ENCODE measurements at places on chromosomes 6 and 20.

DNA sequence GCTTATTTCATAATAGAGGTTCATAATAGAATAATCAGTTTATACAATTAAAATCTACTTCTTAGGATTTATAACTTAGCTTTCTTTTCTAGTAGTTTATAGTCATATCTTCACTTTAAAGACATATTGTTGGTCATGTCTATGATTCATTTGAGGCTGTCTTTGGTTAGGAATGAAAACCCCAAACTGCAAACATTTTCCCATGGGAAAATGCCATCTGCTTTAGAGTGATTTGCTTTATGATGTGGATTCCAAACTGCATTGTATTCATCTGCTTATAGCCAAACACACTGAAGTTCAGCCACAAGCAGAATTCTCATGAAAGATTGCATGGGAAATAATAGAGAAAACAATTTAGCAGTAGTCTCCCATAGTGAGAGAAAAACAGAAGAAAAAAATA is 128.0 kb downstream of the RFPL4B start:
- DNase-seq: no peak

GRCh38 chr6:137261761-137262160 is 42.6 kb upstream of the IFNGR1 start:
- DNase-seq: no peak

DNA sequence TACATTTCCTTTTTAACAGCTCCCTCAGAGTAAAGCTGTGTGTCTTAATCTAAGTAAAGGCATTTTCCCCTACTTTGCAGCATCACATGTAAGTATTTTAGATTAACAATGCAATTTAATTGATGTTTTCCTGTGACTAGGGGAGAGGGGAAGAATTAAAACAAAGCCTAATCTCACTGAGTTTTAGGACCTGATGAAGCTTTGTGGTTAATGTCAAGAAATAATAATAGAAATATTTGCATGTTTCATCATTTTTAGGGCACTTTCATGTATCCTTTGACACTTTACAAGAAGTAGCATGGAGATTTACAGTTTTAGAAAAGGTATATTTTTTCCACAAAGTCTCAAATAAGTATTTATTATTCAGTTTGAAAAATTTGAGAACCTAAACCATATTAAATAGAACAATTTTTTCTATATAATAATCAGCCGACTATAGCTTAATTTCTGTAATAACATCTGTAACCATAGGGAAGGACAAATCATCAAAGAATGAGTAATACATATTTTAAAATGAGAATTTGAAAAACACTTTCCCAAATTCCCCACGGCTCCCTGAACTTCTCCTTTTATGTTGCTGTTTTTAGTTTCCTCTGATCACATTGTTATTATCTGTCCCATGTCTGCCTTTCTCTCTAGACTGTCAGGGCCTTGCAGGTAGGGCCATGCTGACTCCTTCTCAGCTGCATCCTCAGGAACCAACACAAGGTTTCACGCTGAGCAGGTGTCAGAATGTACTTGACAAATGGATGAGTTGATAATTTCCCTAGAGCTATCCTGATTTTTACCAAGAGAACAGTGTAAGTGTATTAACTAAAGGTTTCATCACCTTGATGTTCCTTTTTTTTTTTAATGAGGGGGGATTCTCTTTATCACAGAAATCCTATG is 338.1 kb downstream of the SYNE1 start:
- no peak for DNase-seq

DNA sequence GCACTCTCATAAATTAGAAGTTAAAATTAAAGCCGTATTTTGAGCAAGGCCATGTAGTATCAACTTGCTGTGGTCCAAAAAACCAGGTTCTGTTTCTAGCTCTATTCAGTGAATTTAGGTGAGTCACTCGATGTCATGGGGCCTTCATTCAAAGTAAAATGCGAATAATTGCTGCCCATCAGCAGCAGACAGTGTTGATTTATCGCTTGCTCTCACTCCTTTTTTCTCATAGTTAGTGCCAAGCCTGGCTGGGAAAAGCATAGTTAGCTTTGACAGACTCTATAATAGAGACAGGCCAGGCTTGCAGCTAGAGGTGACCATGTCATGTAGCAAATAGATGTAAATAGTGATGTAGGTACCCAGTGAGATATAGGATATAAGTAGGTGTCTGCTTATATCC is 136.0 kb downstream of the EDN1 start:
- no peak for DNase-seq

- DNase-seq: no peak
Measured at GRCh38 chr20:41152108-41152757, 14.9 kb downstream of the PLCG1 start.

GRCh38 chr6:145882121-145882531 is 67.5 kb upstream of the FBXO30 start:
- DNase-seq: no peak

GRCh38 chr20:34506480-34506879 is 9.7 kb upstream of the DYNLRB1 start:
- DNase-seq: no peak

DNA sequence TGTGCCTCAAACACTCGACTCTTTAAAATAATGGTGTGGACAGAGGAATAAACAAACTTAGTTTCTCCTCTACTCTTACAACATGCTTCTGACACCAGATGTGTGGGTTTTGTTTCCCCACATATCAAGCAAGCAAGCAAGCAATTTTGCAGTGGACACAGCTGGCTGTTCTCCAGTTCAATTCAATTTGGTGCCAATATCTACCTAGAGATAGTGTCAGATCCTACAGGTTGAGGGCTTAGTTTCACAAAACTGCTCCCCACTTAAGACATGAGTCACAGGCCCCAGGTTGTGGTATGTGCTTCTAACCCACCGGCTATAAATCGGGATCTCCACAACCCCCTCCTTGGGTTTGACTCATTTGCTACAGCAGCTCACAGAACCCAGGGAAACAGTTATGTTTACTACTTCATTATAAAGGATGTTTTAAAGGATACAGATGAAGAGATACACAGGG is 131.4 kb upstream of the TRAF3IP2 start:
- no peak for DNase-seq

DNA sequence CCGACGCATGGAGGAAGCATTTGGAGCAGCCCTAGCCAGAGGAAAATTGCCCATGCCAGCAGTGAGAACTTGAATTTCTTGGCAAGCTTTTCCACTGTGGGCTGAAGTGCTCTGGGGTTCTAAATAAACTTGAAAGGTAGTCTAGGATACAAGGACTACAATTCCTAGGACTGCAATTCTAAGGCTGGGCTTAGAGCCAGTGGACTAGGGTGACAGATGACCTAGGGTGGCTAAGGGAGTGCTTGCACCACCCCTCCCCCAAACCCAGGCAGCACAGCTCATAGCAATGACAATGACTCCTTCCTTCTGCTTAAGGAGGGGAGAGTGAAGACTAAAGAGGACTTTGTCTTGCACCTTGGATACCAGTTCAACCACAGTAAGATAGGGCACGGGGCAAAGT is 122.3 kb downstream of the THBS2 start:
- DNase-seq: no peak

DNA sequence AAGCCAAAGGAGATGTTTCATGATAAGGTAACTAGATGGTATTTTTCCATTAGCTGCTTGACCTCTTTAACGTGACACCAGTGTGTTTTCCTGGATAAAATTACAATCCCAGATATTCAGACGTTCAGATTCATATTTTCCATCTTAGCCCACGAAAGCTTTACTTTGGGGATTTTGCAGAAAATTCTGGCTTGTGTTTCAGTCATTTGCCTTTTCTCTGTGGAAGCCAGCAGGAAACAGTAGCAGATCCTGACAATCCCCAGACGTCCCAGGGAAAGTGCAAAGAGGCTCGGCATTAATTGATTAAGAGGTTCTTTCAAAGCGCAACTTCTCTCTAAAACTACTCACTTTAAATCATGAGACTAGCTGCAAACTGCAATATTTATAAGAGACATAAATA is 243.6 kb downstream of the UST start:
- no peak for DNase-seq

DNA sequence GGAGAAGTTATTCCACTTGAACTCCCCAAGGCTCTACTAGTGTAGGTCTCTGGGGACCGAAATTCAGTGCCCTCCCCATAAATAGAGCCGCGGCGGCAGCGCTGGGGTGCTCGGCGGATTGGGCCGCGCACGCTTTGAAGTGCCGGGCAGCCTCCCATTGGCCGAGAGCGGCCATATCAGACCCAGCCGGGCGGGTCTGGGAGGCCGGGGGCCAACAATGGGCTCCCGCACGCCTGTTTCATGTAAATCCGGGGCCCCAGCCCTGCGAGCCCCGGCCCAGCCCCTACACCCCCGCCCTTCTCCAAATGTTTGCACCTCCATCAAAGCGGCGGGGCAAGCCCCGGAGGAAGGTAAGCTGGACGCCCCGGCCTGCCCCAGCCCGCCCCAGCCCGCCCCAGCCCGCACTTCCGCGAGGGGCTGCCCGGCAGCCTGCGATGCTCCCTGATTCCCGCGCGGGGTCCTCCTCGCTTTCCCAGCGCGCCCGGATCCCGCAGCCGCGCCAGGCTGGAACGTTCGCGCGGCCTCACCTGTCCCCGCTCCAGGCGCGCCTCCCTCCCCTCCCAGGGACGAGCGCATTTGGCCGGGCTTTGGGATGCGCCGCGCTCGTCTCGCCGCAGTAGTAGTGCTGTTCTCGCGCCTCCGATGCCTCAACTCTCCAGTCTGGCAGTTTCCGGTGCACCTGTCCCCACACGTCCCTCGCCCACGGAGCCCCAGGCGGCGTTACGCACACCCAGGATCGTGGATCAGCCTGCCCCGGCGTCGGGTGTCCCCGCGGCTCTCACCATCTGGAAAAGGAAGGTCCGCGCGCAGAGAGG is at the start of gene TBXT:
Gene TBXT (minus strand): TSS at position 51 of the 815 bp plus-strand sequence. CDS start 260 bp downstream, outside the sequence.
- DNase-seq: no peak

DNA sequence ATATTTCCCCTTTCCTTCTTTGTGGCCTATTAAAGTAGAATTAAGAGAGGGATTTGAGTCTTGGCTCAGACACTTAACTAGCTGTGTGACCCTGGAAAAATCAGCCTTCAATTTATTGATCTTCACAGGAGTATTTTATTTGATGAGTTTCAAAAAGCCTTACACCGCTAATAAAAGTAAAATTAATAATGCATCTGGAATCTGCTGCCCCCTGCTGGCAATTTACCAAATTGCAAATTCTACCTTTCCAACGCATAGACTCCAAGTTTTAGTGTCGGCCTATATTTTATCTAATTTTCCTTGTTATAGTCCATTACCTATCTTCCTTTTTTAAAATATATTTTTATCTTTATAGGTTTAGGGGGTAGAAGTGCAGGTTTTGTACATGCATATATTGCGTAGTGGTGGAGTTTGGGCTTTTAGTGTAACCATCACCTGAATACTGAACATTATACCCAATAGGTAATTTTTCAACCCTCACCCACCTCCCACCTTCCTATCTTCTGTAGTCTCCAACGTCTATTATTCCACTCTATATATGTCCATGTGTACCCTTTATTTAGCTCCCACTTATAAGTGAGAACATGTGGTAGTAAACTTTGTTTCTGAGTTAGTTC is 46.3 kb downstream of the GOPC start:
- DNase-seq: peak; percentile 46

DNA sequence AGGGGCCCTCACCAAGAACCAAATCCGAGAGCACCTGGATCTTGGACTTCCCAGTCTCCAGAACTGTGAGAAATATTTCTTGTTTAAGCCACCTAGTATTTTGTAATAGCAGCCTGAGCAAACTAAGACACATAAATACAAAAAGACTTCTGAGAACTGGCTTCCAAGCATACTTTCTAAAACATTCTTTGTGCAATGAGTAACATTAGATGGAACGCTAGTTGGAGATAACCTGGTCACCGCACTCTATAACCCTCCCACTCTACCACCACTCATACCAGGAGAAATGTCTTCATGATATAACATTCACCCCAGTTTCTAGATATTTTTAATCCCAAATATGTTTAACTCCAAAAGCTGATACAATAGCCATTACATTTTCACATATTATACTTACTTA is 169.5 kb upstream of the THEMIS start:
- no peak for DNase-seq

DNA sequence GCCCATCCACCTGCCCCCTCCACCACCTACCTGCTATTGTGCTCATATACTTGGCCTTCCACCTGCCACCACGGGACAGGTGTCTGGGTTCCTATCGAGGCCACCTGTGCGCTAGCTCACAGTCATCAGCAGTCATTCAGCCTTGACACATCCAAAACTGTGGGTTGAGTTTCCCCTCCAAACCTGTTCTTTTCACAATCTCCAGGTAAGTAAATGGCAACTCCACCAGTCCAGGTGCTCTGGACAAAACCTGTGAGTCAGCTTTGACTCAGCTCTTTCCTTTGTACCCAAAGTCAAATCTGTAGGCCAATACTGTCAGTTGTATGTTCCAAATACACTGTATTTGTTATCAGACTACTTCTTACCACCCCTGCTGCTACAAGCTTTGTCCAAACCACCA is 52.6 kb downstream of the SPTLC3 start:
- DNase-seq: no peak

DNA sequence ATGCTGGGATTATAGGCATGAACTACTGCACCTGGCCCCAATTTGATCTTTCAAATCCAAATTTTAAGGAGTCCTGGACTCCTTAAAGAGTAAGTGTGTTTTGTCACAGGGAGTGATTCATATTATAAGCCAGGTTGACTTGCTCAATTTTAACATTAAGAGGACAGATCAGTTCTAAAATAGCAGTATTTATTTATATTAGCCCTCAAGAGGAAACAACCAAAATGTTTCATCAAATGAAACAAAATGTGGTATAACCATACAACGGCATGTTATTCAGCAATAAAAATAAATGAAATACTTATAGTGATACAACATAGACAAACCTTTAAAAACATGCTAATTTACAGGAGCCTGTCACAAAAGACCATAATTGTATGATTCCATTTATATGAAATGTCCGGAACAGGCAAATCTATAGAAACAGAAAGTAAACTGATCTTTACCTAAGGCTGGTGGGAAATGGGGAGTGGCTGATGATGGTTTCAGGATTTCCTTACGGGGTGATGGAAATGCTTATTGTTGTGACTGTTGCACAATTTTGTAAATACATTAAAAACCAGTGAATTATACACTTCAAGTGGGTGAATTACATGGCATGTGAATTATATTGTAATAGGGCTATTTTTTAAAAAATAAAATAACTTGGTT is 637.4 kb downstream of the MMUT start:
- DNase-seq: no peak

DNA sequence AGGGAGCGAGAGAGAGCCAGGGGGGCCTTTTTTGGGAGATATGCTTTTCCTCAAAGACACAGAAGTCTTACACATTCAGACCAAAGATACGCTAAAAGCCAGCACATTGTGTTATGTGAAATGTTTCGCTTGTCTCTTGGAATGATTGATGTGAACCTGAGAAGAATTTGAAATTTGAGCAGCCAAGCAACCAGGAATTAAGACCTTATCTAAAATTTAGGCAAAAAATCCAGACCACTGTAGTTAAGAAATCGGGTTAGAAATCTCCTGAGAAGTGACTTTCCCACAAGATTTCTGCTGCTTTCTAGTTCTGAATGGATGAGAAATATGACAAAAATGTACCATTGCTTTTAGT is 223.2 kb upstream of the GMDS start:
- DNase-seq: no peak

DNA sequence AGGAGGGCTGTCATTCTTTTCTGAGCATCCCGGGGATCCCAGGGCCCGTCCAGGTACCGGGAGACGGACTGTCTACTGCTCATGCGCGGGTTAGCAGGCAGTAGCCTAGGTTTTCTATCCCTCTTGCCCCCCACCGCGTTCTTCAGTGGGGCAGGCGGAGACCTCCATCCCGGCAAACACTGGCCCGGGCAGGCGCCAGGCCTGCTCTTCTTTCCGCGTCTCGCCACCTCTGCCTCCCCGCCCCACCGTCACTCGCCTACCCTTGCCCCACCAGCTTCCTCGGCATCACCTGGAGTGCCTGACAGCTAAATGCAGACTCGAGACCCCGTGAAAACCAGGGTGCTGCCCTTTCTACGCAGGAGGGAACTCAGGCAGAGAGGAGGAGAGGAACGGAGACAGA is 1937.7 kb upstream of the DEFB115 start:
- DNase-seq: no peak

GRCh38 chr6:12890171-12890790 is 173.7 kb downstream of the PHACTR1 start:
- no peak for DNase-seq
